ENCODE measurements at places on chromosomes 2 and 18.

DNA sequence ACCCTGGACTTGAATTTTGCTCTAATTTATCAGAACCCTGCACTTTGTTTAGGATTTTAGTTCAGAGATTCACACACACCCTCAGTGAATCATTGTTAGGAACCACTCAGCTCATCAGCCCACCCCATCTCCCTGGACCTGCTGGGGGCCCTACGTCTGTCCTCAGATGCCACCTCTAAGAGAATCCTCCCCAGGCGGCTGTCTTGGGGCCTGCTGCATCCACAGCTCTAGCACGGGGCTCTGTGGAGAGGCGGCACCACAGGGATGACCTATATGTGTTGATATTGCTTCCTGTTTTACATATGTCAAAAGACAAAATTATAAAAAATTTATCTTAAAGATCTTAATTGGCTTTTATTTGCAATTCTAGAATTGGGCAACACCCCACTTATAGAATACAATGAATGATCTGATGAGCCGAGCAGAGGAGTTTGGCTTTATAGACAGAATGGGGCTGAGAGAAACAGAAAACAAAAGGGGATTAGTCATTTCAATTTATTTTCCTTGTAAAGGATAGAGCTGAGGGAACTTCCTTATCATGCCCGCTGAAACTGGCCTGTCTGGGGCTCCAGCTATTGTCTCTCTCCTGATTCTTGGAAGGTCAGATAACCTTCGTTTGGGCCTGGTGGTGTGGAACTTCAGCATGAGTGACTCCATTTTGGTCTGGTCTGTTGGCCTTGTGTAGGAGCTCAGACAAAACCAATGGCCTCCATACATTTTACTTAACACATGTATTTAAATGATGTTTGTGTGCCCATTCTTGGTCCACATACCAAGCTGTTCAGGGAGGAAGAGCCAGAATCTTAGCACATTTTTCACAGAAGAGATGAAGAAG is 1.4 kb downstream of the MYO7B start:
- no peak for DNase-seq

- no peak for DNase-seq
Observed at GRCh38 chr2:147989809-147990403, 30.6 kb downstream of the ORC4 start.

DNA sequence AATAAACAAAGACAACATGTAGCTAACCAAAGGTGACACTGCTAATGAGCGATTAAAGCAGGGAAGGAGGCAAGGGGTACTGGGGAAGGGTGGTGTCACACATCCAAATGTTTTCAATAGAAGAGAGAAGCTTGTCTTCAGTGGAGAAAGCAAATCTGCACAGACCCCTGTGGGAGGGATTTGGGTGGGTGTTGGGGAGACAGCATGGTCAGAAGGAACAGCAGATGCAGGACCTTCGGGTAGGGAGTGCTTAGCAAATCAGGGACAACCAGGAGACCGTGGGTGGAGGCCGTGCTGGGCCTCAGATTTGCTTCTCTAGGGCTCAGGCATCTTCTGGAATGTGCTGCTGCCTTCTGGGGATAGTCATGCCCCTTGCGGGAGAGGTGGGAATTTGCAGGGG is 185.3 kb upstream of the RAB6C start:
- DNase-seq: no peak

- no peak for DNase-seq
Observed at GRCh38 chr2:32424739-32425138, 67.9 kb downstream of the BIRC6 start.

GRCh38 chr18:22865354-22866116 is 67.6 kb upstream of the RBBP8 start:
- DNase-seq: no peak

Measured in activated CD4-positive, alpha-beta T cell treated with anti-CD3 and anti-CD28 coated beads, Interleukin-2, amount 50 U/mL, for 48 hours (primary cell).